ENCODE measurements at places on chromosomes 7 and 10. TPM values are rescaled to one million over a fixed set of nuclear protein-coding genes. Genes with fewer than 3 reads are reported as not detected.

DNA sequence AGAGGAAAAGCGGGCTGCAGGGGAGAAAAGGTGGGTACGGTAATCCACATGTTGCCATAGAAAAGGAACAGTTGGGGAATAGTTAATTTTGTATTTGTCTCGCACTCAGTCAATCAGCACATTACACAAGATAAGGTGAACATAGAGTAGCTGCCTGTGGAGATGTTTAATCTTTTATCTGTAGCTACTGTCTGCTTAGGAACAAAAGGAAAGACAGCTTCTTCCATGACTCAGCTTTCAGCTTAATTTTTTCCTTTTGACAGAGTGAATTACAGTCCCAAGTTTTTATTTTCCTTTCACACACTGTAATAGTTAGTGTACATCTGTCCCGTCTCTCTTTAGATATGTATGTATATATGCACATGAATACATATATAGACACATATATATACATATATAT is 39.3 kb upstream of the PODXL start:
- no peak for ATAC-seq
- H3K27ac ChIP-seq: no peak overlapping the region
- H3K4me1 ChIP-seq: no peaks in the 10 kb centered on the region

DNA sequence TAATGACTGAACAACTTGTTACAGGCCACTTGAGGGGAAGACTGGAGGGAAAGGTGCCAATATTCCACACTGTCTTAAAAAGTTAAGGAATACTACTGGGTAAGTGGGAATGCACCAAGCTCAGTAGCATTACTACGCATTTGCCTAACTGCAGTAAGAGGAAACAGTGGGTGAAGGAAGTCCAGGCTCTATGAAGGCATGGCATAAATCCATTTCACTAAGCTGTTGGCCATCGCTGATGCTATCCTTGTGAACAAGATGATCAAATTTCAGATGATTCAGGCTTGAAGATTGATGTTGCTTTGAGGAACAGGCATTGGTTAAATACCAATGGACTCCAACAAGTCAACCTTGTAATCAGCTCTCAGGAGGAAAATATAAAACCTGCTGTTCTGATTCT is 44.2 kb upstream of the TES start:
- no peak for ATAC-seq
- H3K27ac ChIP-seq: no peak overlapping the region
- no peaks in the 10 kb centered on the region for H3K4me1 ChIP-seq
- no peaks in the 10 kb centered on the region for H3K27me3 ChIP-seq
- H3K36me3 ChIP-seq: no peaks in the 10 kb centered on the region
- H3K4me3 ChIP-seq: no peak overlapping the region

DNA sequence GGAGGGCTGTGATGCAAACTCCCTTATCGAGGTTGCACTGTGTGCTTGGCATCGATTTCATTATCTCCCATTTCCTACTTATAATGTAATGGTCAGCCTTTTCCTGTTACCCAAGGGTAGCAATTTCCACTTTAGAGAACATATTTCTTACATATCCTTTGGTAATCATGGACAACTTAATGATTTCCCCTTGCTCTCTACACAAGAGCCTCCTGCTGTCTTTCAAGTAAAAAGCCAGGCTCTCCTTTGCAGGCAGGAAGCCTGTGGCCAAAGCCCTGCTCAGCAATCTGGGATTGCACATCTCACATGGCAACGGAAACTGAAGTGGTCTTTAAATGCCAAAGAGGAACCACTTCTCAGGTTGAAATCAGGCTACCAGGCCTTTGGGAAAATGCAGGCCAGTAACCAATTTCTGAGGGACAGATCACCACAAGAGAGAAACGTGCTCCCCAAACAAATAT is 86.7 kb upstream of the IKZF1 start:
- no peak overlapping the region for H3K27ac ChIP-seq
- no peaks in the 10 kb centered on the region for H3K36me3 ChIP-seq
- no peak overlapping the region for H3K4me3 ChIP-seq
- H3K27me3 ChIP-seq: no peaks in the 10 kb centered on the region
- no peak for ATAC-seq

Gene AUTS2
- 41.9 TPM for total RNA-seq

Gene VENTX
- 0.84 TPM for total RNA-seq

Gene HILPDA
- 5.9 TPM for total RNA-seq
